ENCODE measurements at places on chromosomes 3 and 15.

- no peak for DNase-seq
These were observed 11.9 kb downstream of the ARIH2 start for GRCh38 chr3:48930590-48930989.

GRCh38 chr3:99698932-99699331, 60.5 kb downstream of the COL8A1 start:
- no peak for DNase-seq

DNA sequence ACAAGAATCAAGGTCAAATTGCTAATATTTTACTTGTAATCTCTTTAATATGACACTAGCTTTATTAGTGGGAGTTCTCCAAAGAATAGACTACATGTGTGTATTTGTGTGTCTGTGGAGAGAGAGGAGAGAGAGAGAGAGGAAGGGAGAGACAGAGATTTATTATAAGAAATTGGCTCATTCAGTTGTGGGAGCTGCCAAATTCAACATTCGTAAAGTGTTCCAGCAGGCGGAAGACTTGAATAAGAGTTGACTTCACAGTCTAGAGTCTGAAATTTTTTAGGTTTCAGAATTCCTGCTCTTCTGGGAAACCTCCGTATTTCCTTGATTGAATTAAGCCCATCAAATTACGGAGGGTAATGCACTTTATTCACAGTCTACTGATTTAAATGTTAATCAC, 4.7 kb upstream of the CLDN1 start:
- no peak for DNase-seq

GRCh38 chr3:42166662-42167300, 75.6 kb downstream of the TRAK1 start:
- DNase-seq, result no peak

- no peak for DNase-seq
These were observed 1.0 kb downstream of the LRCH3 start for GRCh38 chr3:197791892-197792647.

DNA sequence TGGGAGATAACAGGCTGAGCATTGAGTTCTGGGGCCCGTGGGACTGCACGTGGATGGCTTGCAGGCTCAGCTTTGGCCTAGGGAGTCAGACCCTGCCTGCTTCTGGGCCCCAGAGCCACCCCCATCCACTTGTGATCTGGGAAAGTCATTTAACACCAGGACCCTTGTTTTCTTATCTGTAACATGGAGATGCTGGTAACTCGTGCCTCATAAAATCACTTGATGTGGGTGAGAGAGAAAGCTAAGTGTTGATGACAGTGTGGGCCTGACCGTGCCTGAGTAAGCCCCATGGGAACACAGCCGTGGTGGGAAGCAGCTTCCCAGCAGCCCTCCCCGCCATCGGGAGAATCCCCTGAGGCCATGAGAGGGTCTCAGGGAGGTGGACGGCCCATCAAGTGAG, 378.1 kb downstream of the GABRB3 start:
- no peak for DNase-seq

DNA sequence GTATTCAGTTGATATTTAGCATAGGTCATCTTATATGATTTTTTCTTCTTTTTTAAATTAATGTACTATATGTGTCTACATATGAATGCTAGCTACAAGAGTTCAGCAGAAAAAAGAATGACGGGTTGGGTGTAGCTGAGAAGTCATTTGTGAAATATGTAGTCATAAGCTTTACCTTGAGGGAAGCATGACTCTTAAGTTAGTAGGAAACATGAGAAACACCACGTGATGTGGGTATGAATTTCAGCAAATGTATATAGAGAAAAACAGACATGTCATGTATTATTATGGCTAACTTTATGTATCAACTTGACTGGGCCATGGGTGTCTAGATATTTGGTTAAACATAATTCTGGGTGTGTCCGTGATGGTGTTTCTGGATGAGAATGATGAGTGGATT, 125.0 kb downstream of the RAP2B start:
- no peak for DNase-seq

- DNase-seq, result no peak
These were observed 84.7 kb downstream of the ETV5 start for GRCh38 chr3:186024210-186024609.

DNA sequence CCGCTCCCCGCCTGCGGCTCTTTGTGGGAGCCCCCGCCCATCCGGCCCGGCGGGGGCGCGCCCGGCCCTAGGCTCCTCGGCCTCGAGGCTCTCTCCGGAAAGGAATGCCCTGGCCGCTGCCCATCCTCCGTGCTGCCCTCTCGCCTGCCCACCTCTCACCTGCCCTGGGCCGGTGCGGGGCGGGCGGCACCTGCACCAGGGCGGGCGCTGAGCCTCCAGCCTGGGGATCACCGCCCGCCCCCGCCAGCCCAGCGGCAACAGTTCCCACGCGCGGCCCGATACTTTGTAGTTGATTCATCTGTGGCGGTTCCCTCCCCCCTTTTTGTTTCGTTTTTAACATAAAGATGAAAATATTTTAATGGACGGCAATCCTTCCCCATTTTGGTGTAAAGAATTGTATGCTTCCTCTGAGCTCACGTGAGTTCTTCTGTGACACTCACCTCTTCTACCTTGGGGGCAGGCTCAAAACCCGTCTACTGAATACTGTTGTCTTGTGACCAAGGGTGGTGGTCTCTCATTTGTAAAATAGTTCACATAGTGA, 1.9 kb downstream of the KLF13 start:
- no peak for DNase-seq

DNA sequence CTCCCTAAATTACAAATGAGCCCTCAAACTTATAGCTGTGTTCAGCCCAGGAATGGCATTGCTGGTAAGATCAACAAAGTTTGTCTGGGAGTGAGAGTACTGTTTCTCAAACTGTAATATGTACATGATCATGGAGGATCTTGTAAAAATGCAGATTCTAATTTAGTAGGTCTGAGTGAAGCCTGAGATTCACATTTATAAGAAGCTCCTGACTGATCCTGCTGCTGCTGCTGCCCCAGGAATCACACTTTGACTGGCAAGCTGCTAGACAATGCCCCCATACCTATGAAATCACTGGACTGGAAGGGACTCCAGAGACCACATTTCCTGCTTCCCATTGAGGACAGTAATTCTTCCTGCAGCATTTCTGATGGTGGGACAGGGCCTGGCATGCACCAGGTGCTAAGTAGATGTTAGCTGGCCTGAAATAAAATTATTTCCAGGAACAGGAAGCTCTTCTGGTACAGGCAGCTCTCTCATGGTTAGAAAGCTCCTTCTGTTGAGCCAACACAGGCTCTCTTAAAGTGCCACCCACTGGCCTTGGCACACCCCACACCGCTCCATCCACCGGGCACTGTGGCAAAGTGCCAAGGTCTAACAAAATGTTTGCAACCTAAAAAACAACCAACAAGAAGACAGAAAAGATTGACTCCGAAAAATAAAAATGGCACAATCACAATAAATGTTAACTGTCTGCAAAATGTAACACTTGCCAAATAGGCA, 36.7 kb upstream of the ZNF710 start:
- no peak for DNase-seq

DNA sequence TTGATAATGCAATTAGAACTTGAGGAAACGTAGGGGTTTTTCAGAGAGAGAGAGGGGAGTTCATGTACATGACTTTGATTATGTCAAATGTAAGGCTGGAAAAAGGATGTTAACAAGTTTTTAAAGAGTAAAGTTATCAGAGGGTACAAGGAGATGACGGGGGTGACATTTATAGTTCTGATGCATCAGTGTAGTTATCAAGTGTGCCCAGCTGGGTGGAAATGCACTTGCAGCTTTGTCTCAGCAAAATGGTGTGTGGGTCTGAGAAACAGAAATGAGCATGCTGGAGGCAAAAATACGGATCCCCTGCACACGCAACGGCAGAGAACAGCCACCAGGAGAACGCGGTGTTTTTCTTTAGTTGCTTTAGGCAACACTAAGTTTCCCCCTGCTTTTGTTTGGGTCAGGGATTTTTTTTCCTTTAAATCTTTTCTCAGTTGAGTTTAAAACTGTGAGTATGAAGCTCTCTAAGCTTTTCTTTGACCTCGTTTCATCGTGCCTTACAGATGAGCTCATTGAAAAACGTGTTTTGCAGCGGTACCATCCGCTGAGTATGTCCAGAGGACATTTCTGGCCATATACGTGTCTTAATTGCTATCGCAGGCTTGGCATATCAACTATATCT, 205.4 kb downstream of the PDZRN3 start:
- DNase-seq, result no peak

DNA sequence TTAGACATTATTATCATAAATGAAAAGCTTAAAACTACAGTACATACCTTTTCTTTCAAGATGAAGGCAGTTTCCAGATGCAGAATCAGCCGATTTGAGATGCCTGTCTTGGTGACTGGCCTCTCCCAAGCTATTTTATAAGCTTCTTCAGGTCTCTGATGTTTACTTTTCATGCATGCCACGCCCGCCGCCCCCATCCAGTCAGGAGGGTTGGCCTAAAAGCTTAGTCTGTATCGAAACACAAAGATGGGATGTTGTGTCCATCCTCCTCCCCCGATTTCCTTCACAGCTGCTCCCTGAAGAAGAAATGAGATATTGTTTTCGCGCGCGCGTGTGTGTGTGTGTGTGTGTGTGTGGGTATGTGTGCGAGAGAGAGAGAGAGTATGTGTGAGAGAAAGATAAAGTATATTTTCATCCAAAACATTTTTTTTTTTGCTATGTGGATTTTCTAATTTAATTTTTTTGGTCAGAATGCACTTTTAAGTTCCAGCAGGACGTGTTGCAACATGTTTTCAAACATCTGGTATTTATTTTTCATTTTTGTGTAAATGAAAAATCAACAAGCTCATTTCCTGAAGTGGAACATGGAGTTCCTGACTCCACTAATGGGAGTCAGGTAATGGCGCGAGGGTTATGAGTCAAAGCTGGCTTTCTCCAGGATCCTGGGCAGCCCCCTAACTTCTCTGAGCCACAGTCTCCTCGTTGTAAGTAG, at the start of gene APOD:
Gene APOD (minus strand): TSS at position 110 of the 712 bp plus-strand sequence. CDS start 4,479 bp downstream, outside the sequence.
- peak; percentile 44 for DNase-seq

GRCh38 chr15:60423537-60423936, 25.8 kb upstream of the ANXA2 start:
- DNase-seq, result peak; percentile 16

DNA sequence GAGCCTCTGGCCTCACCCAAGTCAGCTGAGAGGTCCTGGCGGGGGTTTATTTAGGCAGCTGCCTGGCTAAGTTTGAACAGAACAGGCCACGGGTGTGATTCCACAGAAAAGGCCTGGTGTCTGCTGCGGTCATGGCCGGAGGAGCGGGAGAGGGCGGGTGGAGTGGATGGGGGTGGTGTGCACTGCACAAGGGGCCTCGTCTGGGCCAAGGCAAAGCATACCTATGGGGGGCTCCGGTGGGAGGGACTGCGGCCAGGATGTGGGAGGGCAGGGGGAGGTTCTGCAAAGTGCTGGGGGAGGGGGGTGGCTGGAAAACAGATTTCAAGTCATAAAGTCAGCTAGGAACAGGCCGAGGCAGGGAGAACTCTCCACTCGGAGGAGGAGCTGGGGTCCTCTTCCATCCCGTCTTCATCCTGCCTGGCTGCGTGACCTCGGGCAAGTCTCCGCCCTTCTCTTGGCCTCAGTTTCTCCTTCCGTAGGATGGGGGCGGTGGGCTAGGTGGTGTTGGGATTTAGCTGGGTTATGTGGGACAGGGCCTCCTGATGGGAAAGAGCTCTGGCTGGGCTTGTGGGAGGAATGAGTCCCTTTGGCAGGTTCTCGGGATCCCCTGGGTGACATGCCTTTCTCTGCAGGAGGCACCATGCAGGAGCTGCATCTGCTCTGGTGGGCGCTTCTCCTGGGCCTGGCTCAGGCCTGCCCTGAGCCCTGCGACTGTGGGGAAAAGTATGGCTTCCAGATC, 878 bp downstream of the ISLR start:
- DNase-seq, result no peak

DNA sequence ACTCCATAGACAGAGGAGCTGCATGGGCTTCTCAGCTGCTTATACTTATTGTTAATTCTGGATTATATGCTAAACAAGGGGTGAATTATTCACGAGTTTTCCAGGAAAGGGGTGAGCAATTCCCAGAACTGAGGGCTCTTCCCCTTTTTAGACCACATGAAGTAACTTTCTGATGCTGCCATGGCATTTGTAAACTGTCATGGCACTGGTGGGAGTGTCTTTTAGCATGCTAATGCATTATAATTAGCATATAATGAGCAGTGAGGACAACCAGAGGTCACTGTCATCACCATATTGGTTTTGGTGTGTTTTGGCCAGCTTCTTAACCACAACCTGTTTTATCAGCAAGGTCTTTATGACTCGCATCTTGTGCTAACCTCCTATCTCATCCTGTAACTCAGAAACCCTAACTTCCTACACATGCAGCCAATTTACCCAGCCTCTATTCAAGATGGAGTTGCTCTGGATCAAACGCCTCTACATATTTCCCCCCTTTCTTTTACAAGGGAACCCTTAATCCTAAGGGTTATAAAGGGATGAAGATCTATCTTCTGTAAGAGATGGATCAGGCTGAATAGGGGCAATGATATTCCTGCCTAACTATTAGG, 12.1 kb upstream of the DMXL2 start:
- DNase-seq, result no peak

DNA sequence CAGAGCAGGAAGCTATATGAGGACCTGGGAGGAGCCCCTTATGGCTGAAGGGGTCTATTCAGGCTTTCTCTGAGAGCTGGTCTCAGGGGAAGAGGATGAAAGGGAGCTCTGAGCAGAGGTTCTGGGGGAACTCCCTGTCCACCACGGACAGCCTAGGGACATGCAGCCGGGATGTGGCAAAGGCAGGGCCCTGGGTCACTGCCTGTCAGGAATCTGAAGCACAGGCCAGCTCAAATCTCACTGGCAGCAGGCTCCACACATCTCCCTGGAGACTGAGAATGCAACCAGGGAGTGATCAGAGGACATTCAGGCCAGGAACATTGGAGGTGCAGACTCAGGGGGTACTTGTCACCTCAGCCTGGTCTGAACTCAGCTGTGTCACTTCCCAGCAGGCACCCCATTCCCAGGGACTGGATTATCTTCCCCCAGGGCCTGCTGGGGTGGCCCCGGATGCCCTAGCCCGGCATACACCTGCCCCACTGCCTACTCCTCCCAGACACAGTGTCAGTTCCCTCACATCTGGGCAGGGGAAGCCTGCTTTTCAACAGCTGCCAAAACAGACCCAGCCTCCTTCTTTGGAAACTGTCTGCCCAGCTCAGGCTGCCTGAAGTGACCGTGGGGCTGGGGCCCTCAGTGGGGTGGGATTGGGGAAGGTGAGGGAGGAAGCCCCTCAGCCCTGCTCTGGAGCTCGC, 18.3 kb upstream of the SEMA3F start:
- no peak for DNase-seq

DNA sequence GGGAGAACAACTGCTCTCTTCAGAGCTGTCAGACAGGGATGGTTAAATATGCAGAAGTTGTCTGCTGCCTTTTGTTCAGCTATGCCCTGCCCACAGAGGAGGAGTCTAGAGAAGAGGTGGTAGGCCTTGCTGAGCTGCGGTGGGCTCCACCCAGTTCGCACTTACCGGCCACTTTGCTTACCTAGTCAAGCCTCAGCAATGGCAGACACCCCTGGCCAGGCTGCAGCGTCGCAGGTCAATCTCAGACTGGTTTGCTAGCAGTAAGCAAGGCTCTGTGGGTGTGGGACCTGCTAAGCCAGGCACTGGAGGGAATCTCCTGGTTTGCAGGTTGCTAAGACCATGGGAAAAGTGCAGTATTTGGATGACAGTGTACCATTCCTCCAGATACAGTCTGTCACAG, 12.3 kb upstream of the TMEM45A start:
- DNase-seq, result no peak

Measured in NCI-H1105 (cell line).